ENCODE measurements at places on chromosomes 12 and 14.

GRCh38 chr12:105986779-105987684 is 151.7 kb downstream of the NUAK1 start:
- DNase-seq, result no peak

DNA sequence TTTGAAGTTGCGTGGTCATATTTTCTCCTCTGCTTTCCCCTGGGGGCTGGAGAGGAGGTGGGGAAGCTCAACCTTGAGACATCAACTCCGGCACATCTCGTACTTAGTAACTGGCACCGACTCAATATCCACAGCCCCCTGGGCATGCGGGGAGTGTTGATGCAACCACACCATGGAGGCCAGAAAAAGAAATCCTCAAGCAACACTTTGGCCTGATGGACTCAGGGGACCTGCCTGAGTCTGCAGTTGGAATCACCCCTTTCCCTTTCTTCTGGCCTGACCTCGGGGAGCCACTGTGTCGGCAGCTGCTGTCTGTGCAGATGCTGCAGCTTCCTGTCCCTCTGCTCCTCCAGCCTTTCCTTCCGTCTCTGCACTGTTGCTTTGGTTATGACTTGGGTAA is 11.4 kb upstream of the AACS start:
- no peak for DNase-seq

- no peak for DNase-seq
These were observed 20.3 kb downstream of the LRRC74A start for GRCh38 chr14:76846331-76847047.

GRCh38 chr12:95582230-95583058 is 31.2 kb upstream of the USP44 start:
- no peak for DNase-seq

GRCh38 chr12:23421556-23421955 is 527.9 kb downstream of the SOX5 start:
- DNase-seq, result no peak

Measured in stimulated activated CD4-positive, alpha-beta T cell treated with anti-CD3 and anti-CD28 coated beads, Interleukin-12 subunit alpha, Interleukin-12 subunit beta, amount 100 ng/mL, for 4 hours (primary cell).